M059J (cell line): ENCODE measurements at places on chromosomes 3 and 15. TPM values are rescaled to one million over a fixed set of nuclear protein-coding genes. Genes with fewer than 3 reads are reported as not detected.

DNA sequence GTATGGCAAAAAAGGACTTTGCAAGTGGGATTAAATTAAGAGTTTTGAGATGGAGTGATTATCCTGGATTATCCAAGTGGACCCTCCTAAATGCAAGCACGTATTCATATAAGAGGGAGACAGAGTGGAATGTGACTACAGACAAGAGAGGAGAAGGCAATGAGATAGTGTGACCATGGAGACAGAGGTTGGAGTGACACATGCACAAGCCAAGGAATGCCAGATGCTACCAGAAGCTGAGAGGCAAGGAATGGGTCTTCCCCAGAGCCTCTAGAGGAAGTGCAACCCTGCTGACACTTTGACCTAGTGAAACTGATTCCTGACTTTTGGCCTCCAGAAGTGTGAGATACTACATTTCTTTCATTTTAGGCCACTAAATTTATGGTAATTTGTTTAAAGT is 117.2 kb downstream of the UACA start:
- DNase-seq, result no peak

IL1RAP gene
- 28.7 and 42.6 TPM in 2 replicates for total RNA-seq

DNA sequence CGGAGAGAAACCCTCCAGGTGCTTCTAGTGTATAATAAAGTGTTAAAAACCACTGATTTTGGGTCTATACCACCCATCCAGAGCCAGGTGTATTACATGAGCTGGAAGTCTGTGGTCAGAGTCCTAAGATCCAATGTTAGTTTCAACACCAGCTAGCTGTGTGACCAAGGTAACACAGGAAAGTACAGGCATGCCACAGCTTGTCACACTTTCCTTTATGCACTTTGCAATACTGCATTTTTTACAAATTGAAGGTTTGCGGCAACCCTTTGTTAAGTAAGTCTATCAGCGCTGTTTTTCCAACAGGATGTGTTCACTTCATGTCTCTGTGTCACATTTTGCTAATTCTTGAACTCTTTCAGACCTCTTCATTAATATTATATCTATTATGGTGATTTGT is 201.3 kb upstream of the PRICKLE2 start:
- DNase-seq, result no peak

DNA sequence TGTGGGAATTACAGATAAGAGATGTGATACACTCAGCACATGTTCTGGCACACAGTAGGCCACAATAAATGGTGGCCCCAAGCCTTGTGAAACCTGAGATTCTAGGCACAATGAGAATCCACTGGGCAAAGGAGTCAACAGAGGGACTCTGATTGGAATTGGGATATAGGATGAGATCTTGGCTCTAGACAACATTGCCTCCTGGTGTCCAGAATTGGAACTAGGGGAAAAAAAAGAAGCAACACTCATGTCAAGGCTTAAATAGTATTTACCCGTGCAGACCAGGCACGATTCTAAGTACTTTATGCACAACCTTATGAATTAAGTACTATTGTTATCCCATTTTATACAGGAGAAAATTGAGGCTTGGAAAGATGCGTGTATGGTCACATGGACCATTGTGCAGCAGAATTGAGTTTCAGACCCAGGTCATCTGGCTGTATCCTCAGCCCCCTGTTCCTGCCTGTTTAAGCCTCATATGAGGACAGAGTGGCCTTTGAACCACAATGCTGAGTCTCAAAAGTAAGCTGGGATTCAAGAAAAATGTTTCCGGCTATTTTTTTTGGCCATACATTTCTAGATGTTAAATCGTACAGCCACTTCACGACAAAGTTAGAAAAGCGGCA is 124.8 kb downstream of the SV2B start:
- DNase-seq, result peak; percentile 13

GRCh38 chr15:31367730-31368344 is 41.2 kb downstream of the KLF13 start:
- no peak for DNase-seq

GRCh38 chr3:81922404-81922803 is 161.0 kb upstream of the GBE1 start:
- DNase-seq, result no peak

SEMA3G gene
- total RNA-seq, result 0.07 TPM in 1 of 2 replicates, not detected in the other
